Body of pancreas (tissue), 4 donors: ENCODE measurements at places on chromosomes 4 and X. TPM values are rescaled to one million over a fixed set of nuclear protein-coding genes. Genes with fewer than 3 reads are reported as not detected.

The ARHGEF38 gene
- total RNA-seq: 24.6 TPM

The CABS1 gene
- total RNA-seq: not detected

The GAGE12F gene
- total RNA-seq: not detected

DNA sequence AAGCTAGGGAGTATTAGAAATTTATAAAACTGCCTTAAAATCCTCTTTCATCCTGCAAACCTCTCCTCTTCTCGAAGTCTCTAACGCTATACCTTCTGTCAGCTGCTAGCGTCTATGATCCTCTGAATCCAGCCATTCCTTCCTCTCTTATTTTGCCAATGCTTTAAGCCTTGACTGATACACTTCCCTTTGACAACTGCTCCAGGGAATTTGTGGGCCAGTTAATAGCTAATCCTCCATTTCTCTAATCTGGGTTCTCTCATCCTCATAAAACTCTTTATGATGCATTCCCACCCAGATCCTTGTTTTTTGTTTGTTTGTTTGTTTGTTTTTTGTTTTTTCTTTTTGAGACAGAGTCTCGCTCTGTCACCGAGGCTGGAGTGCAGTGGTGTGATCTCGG lies 293.6 kb upstream of the PUDP start:
- no peak overlapping the region for H3K4me3 ChIP-seq
- H3K27me3 ChIP-seq: no peaks in the 10 kb centered on the region
- H3K4me1 ChIP-seq: no peaks in the 10 kb centered on the region
- no peak overlapping the region for H3K27ac ChIP-seq
- no peak for DNase-seq

The SMIM31 gene
- total RNA-seq: 0.78 TPM

The TMEM184C gene
- 20.8 TPM for total RNA-seq

The RAB39B gene
- total RNA-seq: not detected

DNA sequence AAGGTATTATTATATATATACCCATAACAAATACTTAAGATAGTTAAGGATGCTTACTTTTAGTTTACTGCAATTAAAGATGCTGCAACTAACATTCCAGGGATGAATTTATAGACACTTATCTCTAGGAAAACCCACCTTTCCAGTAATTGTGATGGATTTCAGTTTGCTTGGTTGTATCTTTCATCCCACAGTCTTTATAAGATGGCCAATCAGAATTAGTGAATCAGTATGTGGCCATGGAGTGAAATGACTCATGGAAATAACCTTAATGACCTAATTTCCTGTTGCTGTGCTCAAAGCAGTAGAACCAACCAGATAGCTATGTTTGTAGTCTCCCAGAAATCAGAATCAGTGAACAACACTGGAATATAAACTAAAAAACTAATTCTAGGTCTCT lies 26.4 kb downstream of the MOSPD2 start:
- no peaks in the 10 kb centered on the region for H3K36me3 ChIP-seq
- no peak overlapping the region for H3K27ac ChIP-seq
- DNase-seq: no peak
- no peaks in the 10 kb centered on the region for H3K27me3 ChIP-seq

DNA sequence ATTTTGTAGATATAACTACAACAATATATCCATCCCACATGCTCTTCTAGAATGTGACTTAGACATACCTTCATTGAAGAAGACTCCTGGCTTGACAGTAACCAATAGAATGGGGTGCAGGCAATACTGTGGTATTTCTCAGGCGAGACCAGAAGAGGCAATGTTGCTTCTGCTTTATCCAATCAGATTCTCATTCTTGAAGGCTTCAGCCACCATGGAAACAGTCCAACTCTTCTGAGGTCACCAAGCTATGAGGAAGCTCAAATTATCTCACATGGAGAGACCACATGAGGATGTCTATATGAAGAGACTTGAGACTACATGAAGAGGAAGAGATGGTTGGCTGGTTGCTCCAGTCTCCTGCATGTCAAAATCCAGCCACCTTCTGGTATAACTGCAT lies 469.9 kb downstream of the PCDH10 start:
- no peaks in the 10 kb centered on the region for H3K27me3 ChIP-seq
- no peaks in the 10 kb centered on the region for H3K4me1 ChIP-seq
- no peaks in the 10 kb centered on the region for H3K36me3 ChIP-seq

The ZFP92 gene
- total RNA-seq: 0.33 TPM

DNA sequence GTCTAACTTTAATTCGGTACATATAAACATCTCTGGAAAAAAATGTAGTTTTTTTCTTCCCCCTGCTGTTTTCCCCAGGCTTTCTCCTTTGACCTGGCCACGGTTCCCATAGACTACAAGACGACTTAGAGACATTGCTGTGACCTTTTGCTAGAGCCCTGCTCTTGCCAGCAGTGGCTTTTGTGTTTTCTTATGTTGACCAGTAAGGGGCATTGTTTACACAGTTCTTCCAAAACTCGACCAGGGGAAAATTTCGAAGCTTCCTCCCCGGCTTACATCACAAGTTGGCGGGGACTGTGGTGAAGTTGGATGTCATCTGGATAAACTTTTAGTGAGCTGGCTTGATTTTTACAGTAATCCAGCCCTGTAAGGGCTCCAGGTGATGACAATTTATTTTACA lies 9.3 kb downstream of the CCDC160 start:
- H3K36me3 ChIP-seq: no peaks in the 10 kb centered on the region
- no peak overlapping the region for H3K4me3 ChIP-seq
- no peaks in the 10 kb centered on the region for H3K27me3 ChIP-seq
- no peak overlapping the region for H3K27ac ChIP-seq

DNA sequence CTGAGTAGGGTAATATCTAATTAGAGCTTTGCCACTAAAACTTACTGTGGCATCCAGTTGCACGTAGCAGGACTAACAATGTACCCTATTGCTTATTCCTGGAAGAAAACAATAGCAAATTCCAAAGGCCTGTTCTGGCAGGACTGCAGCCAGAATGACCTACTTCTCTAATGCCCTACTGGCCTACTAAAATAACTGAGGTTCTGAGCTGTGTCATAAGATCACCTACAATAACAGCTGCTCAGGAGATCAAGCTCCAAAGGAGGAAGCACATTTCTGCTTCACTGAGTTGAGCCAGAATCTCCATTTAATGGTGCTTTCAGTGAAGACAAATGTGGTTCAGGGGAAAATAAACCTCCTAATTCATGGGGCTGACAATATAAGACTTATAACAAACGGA lies 42.2 kb upstream of the CXCL8 start:
- no peak overlapping the region for H3K27ac ChIP-seq
- no peak overlapping the region for H3K4me3 ChIP-seq
- no peaks in the 10 kb centered on the region for H3K4me1 ChIP-seq

GRCh38 chr4:21901831-21902230 lies 46.7 kb downstream of the KCNIP4 start:
- H3K27me3 ChIP-seq: no peaks in the 10 kb centered on the region
- no peak overlapping the region for H3K27ac ChIP-seq
- DNase-seq: no peak

DNA sequence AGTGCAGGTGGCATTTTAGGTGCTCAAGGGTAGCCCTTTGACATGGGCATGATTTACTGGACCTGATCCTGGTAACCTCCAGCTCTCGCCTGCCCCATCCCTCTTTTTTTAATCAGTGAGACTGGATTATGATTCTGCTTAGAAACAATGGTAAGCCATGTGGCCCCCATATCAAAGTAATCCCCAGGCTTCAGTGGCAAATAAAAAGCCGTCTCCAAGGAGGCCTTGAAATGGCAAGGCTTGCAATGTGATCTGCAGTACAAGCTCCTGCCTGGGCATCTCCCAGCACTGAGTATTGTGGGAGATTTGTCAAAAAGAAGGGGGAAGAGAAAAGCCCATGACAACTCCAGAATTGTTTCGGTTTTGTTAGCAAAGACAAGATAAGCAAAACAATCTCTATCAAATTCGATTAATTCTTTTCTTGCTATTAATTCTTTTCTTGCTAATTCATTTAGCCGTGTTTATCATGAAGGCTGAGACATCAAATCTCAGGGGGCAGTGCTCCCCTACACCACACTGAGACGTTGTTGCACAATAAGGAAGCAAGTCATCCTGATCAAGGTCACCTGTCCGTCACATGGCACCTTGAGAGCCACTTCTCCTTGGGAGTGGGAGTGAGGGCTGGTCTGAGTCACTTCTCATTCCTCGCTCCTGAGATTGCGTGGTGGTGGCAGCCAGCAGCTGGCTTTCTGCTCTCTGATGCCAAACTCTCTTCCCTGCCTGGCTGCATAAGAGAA lies 312.7 kb upstream of the GATB start:
- no peaks in the 10 kb centered on the region for H3K36me3 ChIP-seq
- no peak overlapping the region for H3K27ac ChIP-seq
- DNase-seq: no peak
- H3K4me3 ChIP-seq: no peak overlapping the region
- no peaks in the 10 kb centered on the region for H3K27me3 ChIP-seq
- H3K4me1 ChIP-seq: no peaks in the 10 kb centered on the region

DNA sequence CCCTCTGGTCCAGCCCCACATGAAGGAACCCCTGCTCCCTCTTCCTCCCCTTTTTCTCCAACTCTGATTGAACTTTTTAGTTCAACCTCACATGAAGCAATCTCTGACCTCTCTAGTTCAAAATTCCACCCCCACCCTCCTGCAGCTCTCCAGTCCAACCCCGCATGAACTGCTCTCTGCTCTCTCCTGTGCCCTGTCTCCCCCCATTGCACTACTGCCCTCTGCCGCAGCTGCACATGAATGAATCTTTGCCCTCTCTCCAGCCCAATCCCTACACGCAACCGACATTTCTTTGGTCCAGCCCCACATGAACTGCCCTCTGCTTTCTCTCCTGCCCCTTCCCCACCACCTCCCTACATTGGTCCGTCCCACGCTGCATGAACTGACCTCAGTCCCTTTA lies 6.9 kb downstream of the CETN2 start:
- H3K27me3 ChIP-seq: no peaks in the 10 kb centered on the region
- H3K36me3 ChIP-seq: no peaks in the 10 kb centered on the region
- no peak for DNase-seq
- H3K27ac ChIP-seq: no peak overlapping the region
- no peak overlapping the region for H3K4me3 ChIP-seq
